ENCODE measurements at places on chromosomes 7 and 10.

DNA sequence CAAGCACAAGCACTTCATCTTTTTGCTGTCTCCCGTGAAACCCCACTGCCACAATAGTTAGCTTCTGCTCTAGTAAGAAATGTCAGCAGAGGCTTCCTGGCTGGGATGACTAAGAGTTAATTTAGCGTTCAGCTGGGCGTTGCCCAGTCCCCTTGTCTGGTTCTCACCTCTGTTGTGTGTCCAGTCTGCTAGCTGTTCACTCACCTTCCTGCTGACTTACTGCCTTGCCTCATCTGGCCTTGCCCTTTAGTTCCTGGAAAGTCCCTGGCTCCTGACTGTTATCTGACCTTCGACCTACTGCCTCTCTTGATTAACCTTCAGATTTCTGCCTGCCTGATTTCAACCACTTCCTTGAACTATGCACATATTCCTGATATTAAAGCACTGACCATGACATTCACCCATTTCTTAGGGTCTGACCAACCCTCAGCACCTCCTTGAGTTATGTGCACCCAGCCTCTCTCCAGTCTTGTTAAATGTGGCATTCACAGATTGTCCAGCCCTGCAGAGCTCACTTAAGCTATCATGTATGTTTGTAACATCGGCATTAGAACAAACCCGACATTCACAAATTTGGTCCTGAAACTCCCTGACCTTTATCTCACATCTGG is 30.3 kb downstream of the C7orf33 start:
- no peak for DNase-seq

DNA sequence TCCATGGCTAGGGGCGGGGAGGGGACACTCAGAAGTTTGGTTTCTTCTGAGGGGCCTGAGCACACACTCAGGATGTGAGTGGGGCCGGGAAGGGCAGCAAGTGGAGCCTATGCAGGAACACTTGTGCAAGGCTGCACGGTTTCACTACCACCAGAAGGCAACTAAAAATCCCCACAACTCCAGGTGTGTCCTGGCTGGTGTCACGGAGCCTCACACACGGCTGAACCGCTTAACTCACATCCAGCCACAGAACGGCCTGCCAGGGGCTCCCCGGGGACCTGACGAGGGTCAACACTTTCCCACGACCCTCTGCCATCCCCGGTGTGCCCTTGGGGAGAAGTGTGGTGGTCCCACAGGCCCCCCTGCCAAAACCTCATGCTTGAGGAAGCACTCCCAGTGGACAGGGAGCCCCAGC is 173.9 kb downstream of the ELFN1 start:
- no peak for DNase-seq

DNA sequence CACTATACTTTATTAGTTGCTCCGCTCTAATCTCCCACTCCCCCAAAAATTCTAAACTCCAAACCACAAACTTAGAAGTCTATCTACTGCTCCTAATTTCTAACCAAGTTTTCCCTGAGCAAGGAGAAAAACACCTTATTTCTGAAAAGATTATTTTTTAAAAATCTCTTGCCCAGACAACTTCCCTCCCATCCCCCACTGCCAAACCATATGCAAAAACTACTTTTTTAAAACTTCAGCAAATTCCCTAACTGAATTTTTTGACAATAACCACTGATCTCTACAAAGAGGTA is 1.9 kb downstream of the UBE2H start:
- DNase-seq, result no peak

DNA sequence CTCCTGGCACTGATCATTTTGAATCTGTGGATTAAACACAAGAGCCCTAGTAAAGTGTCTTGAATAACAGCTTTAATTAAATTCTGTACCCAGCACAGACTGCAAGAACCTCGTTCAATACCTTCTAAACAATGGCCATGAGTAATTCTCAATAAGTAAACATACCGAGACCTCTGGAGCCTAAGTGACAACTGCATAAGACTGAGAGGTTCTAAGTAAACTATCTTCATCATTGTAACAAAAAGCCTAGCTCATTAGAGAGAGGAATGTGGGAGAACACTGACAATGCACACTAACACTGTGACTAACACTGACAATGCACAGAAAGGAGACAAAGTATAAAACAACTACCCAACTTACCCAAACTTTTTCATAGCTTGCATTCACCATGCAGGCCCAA is 117.4 kb downstream of the ELAPOR2 start:
- DNase-seq, result no peak

DNA sequence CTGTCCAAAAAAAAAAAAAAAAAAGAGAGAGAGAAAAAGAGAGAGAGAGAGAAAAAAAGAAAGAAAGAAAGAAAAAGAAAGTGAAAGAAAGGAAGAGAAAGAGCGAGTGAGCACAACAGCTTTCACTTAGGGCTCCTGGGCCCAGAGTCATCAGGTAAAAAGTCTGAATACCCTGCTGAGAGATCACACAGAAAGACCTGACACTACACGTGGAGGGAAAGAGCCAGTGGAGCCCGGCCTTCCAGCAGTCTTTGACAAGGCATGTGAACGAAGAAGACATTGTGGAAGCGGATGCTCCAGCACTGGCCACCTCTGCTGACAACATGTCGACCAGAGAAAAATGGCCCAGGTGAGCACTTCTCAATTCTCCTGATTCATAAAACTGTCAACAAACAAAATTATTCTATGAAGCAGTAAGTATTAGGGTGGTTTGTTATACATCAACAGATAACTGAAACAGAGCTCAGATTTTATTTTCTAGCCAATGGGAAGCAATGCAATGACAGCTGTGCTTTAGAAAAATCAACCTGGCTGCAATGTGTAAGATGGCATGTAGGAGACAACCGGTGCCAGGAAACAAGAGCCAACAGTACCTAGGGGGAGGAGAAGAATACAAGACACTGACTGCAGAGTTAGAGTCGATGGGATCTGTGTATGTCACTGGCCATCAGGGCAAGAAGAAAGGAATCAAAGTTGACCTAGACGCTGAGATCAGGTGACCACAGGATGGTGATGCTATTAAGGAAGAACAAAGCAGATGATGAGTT is 4.4 kb downstream of the RNF216 start:
- no peak for DNase-seq

DNA sequence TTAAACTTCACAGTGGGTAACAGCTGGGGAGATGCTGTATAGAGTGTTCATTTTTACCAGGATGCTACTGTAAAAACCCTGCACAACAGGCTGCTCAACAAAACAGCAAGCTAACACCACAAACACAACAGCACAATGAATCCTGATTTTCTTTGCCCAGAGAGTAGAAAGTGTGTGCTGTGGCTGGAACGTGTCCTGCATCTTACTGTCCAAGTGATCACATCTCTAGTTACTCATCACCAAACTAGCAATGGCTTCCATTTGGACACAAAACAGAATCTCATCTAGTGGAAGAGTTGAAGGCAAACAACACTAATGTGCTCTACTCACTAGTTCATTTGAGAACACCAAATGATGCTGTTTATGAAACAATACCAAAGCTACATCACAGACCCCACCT is 121.2 kb downstream of the SLC25A13 start:
- no peak for DNase-seq

GRCh38 chr10:3421537-3422257 is 249.1 kb upstream of the PITRM1 start:
- DNase-seq, result no peak

- no peak for DNase-seq
These were observed 130.5 kb upstream of the DGKB start for GRCh38 chr7:15033039-15033438.

DNA sequence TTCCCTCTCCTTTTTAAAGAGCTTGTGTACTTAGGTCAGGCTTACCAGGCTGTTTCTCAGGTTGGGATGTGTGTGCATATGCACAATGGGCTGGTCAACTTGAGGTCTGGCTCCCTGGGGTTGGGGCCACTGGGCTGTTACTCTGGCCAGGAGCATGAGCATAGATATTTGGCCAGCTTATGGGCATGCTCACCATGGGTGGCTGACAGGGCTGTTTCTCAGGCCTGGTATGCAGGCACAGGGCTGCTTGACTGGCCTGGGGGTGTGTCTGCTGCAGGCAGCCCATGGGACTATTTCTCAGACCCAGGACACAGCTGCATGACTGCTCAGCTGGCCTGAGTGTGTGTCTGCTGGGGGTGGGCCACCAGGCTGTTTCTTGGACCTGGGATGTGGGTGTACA is 34.6 kb downstream of the SCART1 start:
- DNase-seq, result no peak

GRCh38 chr10:110793128-110793812 is 78.5 kb upstream of the PDCD4 start:
- no peak for DNase-seq

- no peak for DNase-seq
These were observed 115.1 kb downstream of the CCNY start for GRCh38 chr10:35451151-35452016.

- no peak for DNase-seq
These were observed 86.7 kb downstream of the KLF6 start for GRCh38 chr10:3698312-3698711.

DNA sequence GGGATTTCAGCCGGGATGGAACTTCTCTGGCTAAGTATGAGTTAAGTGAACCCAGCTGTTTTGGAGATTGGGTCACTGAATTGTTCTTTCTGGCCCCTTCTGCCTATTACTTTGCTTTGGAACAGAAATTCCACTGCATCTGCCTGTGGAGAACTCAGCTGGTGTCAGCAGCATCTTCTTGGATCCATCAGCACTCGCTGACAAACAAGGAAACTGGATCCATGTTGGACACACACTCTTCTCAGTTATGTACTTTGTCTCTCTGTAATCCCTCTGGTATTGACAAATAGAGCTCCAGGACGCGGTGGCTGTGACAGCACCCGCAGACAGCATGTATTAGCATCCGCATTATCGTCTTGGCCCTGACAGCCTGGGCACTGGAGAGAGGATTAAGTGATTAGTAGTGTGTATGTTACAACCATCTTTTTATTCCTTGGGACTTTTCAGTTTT is 73.0 kb upstream of the BMPER start:
- DNase-seq, result no peak

- no peak for DNase-seq
These were observed 17.6 kb downstream of the FKBP6 start for GRCh38 chr7:73345538-73345937.

- DNase-seq, result no peak
These were observed 728.3 kb downstream of the TYW1 start for GRCh38 chr7:67724955-67725354.

DNA sequence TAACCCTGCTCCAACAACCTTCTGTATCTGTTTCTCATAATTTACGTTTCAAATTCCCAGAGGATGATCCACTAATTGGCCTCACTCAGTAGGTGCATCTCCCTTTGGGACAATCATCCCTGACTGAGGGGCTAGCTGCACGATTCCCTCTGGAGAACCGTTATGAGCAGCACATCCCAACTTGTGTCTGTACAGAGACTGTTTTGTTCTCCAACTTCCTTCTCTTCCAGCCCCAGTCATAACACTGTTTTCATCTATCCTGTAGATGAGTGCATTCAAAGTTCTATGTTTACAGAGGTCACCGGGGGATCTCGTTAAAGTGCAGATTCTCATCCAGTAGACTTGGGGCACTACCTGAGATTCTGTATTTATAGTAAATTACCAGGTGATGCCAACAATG is 187.2 kb downstream of the REEP3 start:
- no peak for DNase-seq

DNA sequence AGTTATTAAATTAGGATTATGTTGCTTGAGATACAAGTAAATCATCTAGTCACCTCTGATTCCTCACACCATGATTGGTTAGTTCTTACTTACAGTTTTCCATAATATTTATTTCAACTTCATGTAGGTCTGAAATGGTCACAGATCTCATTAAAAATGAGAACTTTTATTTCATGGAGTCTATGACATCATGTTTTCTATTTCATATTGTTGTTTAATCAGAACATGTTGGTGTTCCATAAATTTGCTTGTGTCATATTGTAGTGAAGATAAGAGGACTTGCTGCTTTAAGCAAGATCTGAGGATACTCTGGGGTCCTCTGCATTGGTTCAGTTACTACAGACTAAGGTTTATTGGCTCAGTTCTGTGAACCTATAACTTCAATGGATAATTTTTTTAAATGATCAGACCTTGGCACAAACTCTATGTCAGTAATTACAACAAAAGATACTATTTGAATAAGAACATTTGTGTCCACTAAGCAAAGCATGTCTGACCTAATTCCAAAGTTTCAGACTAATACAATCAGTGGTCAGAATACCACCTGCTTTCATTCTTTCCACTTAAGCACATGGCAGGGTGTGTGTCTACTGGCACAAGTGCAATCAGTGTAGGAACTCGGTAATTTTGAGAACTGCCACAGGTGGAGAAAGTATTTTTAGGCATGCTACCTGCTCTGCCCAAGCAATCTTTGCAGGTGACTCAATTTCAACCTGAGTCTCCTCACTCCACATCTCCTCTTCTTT is 68.5 kb downstream of the CCDC71L start:
- DNase-seq, result no peak

GRCh38 chr10:95459446-95460045 is 101.6 kb downstream of the SORBS1 start:
- DNase-seq, result no peak

DNA sequence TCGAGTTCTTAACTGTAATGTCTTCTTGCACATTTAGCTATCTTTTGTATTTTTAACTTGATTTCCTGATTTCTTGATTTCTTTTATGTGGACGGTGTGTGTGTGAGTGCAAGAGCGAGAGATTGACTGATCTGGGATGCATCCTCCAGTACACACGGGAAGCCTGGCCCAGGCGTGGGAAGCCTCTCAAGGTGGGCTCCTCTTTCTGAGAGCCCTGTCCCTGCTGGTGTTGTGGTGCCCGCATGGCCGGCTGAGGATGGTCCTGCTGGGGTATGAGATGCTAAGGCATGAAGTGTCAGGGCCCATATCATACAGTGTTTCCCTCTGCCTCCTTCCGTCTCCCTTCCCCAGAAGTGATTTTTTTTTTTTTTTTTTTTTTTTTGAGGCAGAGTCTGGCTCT is 130.8 kb upstream of the TCERG1L start:
- no peak for DNase-seq

GRCh38 chr10:114103284-114103683 is 59.6 kb downstream of the ADRB1 start:
- DNase-seq, result no peak

- no peak for DNase-seq
These were observed 58.8 kb downstream of the GRB10 start for GRCh38 chr7:50723888-50724287.

- no peak for DNase-seq
These were observed 147.3 kb downstream of the NRCAM start for GRCh38 chr7:108308903-108309302.

DNA sequence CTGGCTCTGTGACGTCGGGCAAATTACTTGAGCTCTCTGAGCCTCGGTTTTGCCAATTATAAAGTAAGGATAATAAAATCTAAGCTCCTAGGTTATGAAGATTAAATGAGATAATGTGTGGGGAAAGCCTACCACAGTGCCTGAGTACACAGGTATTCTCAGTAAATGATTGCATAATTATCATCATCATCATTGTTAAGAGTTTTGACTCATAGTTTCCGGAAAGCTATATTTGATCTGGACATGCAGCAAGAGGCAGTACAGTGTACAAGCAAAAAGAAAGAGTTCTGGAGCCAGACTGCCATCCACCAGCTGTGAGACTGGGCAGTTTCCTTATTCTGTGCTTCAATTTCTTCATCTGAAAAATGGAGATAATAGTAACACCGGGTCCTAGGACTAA is 155.6 kb upstream of the YAE1 start:
- DNase-seq, result no peak
